MG63 (cell line): ENCODE measurements at places on chromosomes 1 and 21.

- no peak for DNase-seq
Observed at GRCh38 chr21:42796327-42797062, 82.8 kb downstream of the WDR4 start.

GRCh38 chr1:119285482-119285881 lies 83.1 kb upstream of the HAO2 start:
- DNase-seq = peak; percentile 82

DNA sequence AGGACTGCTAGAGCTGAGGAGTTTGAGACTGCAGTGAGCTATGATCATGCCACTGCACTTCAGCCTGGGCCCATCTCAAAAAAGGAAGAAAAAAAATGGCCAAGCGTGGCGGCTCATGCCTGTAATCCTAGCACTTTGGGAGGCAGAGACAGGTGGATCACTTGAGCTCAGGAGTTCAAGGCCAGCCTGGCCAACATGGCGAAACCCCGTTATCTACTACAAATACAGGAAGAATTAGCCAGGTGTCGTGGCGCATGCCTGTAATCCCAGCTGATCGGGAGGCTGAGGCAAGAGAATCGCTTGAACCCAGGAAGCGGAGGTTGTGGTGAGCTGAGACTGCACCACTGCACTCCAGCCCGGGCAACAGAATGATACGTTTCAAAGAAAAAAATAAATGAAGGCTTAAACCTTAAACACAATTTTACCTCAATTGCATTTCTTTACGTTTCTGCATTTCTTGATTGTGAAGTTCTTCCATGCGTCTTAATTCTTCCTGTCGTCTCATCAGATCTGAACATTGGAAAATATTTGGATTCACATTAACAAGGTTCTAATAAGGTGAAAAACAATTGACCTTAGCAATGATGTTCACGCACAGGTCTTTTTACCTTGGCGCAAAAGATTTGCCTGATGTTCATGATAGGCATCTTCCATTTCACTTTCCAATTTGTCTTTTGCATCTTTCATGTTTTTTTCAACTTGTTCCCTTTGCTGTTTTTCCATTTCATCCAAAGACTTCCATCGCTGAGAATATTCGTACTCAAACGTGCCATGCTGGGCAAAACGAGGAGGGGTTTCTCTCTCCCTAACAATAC lies 4.2 kb downstream of the SFPQ start:
- DNase-seq = no peak

DNA sequence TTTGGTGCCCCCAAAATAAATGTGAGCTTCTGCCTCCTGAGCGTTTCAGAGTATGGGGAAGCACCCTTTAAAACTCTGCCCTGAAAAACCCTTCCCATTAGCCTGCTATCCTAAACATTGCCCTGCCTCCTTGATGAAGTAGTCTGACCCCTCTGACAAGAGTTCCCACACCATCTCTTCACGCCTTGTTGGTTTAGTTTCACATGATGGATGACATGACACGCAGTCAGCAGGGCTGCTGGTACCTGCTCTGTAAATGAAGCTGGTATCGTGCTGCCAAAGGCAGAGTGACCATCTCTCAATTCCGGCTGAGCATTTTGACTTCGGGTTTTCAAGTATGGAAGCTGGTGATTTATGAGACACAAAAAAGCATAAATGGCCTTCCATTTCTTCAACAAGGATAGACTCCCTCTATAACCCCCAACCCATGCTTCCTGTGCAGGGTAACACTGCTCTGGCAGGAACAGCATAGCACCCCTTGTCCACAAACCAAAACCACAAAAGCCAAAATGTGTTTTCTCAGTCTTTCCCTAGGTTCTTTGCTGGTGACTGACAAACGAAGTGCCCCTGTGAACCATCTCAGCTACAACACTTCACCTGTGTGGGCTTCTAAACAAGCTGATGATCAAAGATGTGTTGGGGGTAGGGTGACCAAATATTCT lies 444.6 kb downstream of the NUF2 start:
- no peak for DNase-seq
